CD4-positive, alpha-beta T cell treated with Interleukin-6 at 100 ng/mL for 8 hours (primary cell): ENCODE measurements at places on chromosomes 2 and 18.

- DNase-seq, result no peak
These were observed 161.8 kb upstream of the SPRED2 start for GRCh38 chr2:65594150-65594549.

DNA sequence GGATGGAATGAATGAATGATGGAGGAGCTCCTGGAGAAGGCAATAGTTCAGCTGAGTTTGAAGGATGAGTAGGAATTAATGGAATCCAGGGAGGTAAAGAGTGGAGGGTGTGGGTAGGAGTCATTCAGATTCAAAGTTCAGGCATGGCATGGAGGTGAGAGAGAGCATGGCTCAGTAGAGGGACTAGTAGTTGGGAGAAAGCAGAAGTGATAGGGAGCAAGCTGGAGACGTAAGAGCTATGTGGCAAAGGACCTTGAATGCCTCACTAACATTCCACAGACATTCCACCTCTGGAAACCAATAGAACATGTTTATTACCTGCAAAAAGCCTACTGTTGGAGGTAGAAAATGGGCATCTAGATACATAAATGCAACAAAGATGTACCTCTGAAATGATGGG, 170.1 kb downstream of the HAUS1 start:
- no peak for DNase-seq

DNA sequence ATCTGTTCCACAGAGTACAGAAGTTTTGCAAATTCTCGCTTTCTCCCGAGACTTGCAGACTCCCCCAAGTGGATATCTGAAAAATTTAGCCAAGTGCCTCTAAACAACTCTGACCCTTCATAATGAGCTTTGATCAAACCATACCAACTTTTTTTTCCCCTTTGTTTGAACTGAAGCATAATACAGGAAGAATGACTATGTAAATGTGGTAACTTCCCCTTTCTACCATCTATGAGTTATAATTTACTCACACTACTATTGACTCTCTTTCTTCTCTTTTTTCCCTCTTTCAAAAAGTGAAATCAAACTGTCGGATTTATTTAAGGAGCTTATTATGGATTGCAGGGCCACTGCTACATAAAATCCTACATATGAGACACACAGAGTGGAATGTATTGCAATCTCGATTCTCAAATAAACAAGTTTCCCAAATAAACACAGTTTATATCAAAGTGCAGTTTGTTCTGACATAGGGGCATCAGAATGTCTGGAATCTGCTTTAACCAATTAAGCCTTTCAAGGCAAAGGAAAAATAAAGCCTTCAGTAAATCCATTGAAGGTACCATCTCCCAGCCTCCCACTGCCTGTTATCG, 1.4 kb upstream of the ZNF804A start:
- no peak for DNase-seq

DNA sequence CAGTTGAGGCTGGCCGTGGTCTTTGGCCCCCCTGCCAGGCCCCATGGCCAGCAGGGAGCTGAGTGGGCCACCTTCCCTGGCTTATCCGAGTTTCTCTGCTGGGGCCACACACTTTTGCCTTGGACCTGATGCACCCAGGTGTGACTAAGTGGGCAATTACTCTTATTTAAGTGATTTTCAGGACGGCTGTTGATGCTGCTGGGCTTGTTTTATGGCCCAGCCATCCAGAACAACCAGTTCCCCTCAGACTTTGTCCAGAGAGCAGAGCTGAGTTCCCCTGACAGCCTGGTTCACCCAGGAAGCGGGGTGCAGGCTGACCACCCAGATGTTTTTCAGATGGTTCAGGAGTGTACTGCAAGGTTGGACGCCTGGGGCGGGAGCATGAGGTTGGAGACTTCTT, 68.8 kb downstream of the GLI2 start:
- no peak for DNase-seq

DNA sequence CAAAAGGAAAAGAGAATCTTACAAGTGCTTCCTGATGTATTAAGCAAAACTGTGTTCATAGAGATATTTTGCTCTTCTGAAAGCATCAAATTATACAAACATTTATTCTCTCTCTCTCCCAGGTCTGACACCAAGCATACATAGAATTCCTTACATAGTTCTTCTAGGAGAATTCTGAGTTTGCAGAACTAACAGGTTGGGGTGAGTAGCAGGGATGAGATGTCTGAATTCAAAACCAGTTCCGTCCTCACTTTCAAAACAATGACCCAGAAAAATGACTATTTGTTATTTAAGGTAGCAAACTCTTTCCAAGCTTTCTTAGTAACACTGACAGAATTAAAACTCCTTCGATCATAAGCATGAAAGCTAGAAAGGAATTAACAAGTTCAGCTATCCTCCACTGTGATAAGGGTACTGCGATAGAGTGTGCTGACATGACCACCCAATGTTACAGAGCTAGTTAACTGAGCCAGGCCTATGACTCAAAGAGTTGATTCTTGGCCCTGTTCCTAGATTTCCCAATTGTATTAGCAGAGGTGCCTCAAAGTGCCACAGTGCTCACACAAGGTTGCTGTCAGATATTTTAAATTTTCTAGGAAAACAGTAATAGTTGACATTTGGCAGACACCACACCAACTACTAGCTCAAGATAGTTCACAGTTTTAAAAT, 85.8 kb upstream of the SETBP1 start:
- DNase-seq, result no peak

- no peak for DNase-seq
These were observed 543.4 kb downstream of the IRS1 start for GRCh38 chr2:226256237-226256636.

- DNase-seq, result no peak
These were observed 135.2 kb downstream of the RNF144A start for GRCh38 chr2:7052404-7052803.

DNA sequence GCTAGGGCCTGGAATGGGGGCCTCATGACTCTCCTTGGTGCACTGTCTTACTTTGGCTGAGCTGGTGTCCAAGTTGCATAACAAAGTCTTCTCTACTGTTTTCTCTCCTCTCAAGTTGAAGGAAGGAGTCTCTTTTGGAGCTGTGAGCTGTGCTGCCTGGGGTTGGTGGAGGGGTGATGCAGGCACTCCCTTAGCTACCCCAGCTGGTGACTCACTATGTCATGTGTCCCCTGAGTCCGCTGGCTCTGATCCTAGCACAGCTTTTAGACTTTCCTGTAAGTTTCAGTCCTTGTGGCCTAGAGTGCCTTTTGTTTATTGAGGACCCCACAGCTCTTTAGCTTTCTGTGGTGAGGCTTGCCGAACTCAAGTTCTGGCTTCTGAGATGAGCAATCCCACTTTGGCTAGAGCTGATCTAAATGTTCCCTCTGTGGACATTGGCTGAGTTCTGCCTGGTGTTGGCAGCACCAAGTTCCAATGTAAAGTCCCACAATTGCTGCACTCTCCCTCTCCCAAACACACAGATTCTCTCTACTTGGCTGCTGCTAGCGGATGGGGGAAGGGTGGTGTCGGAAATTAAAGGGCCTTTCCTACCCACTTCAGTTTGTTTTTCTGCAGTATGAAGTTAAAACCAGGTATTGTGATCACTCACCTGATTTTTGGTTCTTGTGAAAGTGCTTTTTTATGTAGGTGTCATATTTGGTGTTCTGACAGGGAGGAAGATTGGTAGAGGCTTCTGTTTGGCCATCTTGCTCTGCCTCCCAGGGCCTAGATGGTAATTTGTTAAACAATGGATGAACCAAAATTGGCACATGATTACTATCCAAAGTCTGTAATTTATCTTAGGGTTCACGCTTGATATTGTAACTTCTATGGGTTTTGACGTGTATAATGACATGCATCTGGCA, 83.2 kb downstream of the COMMD1 start:
- no peak for DNase-seq

- DNase-seq, result no peak
These were observed 123.2 kb upstream of the FZD5 start for GRCh38 chr2:207892716-207893402.

GRCh38 chr18:32714571-32715148, 58.2 kb downstream of the KLHL14 start:
- DNase-seq, result no peak

DNA sequence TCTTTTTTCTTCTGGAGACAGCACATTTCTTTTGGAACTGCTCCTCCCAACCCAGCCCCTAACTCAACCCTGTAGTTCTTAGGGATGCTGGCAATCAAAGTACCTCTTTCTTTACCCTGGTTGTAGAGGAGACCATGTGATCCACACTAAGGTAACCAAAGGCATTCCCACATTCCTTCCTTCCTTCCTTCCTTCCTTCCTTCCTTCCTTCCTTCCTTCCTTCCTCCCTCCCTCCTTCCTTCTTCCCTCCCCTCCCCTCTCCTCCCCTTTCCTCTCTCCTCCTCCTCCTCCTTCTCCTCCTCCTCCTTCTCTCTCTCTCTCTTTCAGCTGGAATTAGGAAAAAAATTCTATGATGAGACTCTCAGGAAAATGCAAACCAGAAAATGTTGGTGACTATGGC, 13.8 kb upstream of the RAPH1 start:
- DNase-seq, result no peak

DNA sequence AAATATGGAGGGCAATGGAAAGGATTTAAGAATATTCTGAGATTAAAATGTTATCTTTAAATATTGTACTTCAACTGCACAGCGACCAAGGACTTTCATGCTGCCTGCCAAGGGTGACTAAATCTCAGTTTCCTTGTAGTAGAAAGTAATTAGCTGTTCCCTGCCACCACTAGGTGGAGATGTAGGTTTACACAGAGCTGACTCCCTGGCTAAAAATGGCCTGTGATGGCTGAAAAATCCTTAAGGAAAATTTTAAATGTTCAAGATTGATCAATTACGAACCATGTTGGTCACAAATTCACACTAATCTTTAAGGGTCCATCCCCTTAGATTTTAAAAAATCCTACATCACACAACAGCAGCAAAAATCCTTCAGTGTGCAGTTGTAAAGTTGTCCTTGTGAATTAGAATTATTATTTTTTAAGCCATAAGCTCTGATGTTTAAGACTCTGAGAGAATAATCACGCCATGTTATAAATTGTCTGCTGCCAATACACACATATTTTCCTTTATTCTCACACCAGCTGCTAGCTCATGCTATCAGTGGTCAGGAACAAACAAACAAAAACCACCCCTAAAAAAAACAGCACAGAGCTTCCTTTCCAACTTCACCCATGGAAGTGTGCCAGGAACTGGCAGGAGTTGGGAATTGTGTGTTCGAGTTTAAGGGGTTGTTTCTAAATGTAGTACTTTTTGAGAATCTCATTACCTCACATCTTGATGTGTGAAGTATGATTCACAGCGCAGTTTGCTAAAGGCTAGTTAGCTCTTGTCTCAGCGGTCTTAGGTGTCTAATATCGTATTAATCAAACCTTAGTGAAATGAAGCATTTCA, 399.8 kb downstream of the TMEM182 start:
- no peak for DNase-seq

- DNase-seq, result no peak
These were observed 9.9 kb upstream of the AOX1 start for GRCh38 chr2:200575957-200576356.

- no peak for DNase-seq
These were observed 5.9 kb downstream of the MDH1 start for GRCh38 chr2:63594660-63595059.

DNA sequence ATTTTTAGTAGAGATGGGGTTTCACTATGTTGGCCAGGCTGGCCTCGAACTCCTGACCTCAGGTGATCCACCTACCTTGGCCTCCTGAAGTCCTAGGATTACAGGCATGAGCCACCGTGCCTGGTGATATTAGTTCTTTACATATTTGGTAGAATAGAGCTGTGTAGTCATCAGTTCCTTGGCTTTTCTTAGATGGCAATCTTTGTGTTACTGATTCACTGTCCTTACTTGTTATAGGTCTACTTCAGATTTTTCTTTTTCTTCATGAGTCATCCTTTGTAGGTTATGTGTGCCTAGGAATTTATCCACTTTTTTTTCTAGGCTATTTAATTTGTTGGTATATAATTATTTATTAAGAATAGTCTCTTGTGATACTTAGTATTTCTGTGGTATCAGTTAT, 30.3 kb upstream of the ZSWIM2 start:
- no peak for DNase-seq

DNA sequence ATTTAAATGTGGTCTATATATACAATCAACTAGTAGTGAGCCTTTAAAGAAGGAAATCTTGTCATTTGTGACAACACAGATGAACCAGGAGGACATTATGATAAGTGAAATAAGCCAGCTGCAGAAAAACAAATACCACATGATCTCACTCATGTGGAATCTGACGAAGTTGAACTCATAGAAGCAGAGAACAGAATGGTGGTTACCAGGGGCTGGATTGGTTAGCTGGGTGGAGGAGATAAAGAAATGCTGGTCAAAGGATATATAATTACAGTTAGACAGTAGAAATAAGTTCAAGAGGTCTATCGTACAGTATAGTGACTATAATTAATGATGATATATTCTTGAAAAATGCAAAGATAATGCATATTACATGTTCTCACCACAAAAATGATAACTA, 267.9 kb downstream of the FBXO15 start:
- no peak for DNase-seq

- DNase-seq, result no peak
These were observed 741.7 kb downstream of the PLCL1 start for GRCh38 chr2:198546122-198546521.

- no peak for DNase-seq
These were observed 41.5 kb downstream of the NCKAP5 start for GRCh38 chr2:133526530-133527300.

- DNase-seq, result no peak
These were observed 41.2 kb downstream of the RPL37A start for GRCh38 chr2:216539791-216540241.

GRCh38 chr2:122627388-122627787, 871.9 kb downstream of the TSN start:
- no peak for DNase-seq

DNA sequence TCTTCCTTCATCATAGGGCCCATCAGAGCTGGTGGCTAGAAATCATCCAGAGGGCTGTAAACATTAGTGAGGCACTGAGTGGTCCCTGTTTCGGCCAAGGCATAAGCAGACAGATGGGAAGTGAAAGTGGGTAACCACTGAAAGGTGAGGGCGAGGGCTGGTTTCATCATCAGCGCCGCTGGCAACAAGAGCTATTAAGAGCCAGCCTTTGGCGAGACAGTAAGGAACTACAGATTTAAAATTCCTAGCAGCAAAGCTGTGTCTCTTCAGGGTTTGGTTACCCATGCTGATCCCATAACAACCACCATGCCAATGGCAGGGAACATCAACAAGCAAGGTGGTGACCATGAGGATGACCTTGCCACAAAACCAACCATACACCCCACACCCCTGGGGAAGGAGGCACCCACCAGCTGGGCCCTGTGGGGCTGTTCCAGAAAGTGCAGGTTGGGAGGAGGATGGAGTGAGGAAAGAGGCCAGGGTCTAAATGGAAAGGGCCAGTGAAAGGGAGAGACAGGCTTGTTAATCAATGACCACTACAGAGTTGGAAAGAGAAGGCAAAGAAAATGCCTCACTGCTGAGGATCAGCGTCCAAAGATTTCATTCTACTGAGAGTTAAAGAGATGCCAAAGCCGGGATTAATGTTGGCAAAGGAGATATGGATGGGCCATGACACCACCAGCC, 9.0 kb upstream of the SLC20A1 start:
- DNase-seq, result no peak

- DNase-seq, result no peak
These were observed 43.6 kb upstream of the VPS54 start for GRCh38 chr2:64062840-64063239.

DNA sequence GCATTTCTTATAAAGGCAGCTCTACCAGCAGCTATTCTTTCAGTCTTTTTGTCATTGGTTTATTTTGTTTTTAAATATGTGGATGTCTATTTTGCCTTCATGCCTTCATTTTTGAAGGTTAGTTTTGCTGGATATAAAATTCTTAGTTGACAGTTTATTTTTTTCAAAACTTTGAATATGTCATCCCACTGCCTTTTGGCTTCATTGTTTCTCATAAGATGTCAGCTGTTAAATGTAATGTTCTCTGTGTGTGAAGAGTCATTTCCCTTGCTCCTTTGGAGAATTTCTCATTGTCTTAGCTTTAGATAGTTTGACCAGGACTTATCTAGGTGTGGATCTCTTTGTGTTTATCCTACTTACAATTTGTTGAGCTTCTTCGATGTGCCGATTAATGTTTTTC, 213.5 kb downstream of the KIAA1328 start:
- DNase-seq, result no peak
